Kidney (tissue), 22 donors: ENCODE measurements at places on chromosomes 3 and 15. TPM values are rescaled to one million over a fixed set of nuclear protein-coding genes. Genes with fewer than 3 reads are reported as not detected.

FAM174B gene
- total RNA-seq, result 13.8 TPM

THSD4 gene
- total RNA-seq, result 36.3 TPM

HESX1 gene
- 0.79 TPM for total RNA-seq

PIK3CB gene
- 48.0 TPM for total RNA-seq

SERPINI2 gene
- total RNA-seq, result not detected

LSMEM2 gene
- total RNA-seq, result 0.22 TPM

DPPA2 gene
- 0.19 TPM for total RNA-seq

WDR93 gene
- 2.5 TPM for total RNA-seq

ACKR2 gene
- total RNA-seq, result 8.9 TPM

FAM227B gene
- total RNA-seq, result 11.7 TPM

VWA5B2 gene
- total RNA-seq, result 0.25 TPM

ARRDC4 gene
- total RNA-seq, result 48.7 TPM

DUOXA1 gene
- total RNA-seq, result 1.4 TPM

EIF2B5 gene
- 36.9 TPM for total RNA-seq

ZNF619 gene
- total RNA-seq, result 9.0 TPM

ARHGEF26 gene
- 4.8 TPM for total RNA-seq

PCYT1A gene
- total RNA-seq, result 57.6 TPM

ECE2 gene
- not detected for total RNA-seq

SLC12A8 gene
- 29.1 TPM for total RNA-seq

XIRP1 gene
- total RNA-seq, result 0.09 TPM

BLM gene
- 2.8 TPM for total RNA-seq

SATB1 gene
- total RNA-seq, result 22.2 TPM

ARL14 gene
- 0.31 TPM for total RNA-seq

GTF2E1 gene
- 19.4 TPM for total RNA-seq

SLC28A1 gene
- total RNA-seq, result 12.8 TPM

EBLN2 gene
- 4.5 TPM for total RNA-seq

PLA2G4D gene
- total RNA-seq, result not detected

MYL3 gene
- total RNA-seq, result 41.3 TPM
